Urinary bladder (tissue), 4 donors: ENCODE measurements at places on chromosomes 2 and 18. TPM values are rescaled to one million over a fixed set of nuclear protein-coding genes. Genes with fewer than 3 reads are reported as not detected.

The OTOF gene
- polyA plus RNA-seq, result 0.10 TPM

The TOGARAM2 gene
- polyA plus RNA-seq, result 1.6 TPM

The CNDP1 gene
- 0.20 TPM for polyA plus RNA-seq

The UGT1A10 gene
- polyA plus RNA-seq, result not detected

The CNTNAP5 gene
- 0.01 TPM for polyA plus RNA-seq

The TMEM178A gene
- polyA plus RNA-seq, result 1.3 TPM

The POTEC gene
- polyA plus RNA-seq, result not detected

The SCN2A gene
- 0.27 TPM for polyA plus RNA-seq

The SCLY gene
- 13.6 TPM for polyA plus RNA-seq

The SETBP1 gene
- 12.6 TPM for polyA plus RNA-seq

The HRH4 gene
- 0.05 TPM for polyA plus RNA-seq
